Peyer's patch (tissue), 4 donors: ENCODE measurements at places on chromosomes 7 and 10. TPM values are rescaled to one million over a fixed set of nuclear protein-coding genes. Genes with fewer than 3 reads are reported as not detected.
A peak's percentile ranks its signal among the peaks of the same experiment; 100 is the strongest.

Gene C7orf33
- not detected for total RNA-seq

Gene MKI67
- total RNA-seq: 16.8 TPM

DNA sequence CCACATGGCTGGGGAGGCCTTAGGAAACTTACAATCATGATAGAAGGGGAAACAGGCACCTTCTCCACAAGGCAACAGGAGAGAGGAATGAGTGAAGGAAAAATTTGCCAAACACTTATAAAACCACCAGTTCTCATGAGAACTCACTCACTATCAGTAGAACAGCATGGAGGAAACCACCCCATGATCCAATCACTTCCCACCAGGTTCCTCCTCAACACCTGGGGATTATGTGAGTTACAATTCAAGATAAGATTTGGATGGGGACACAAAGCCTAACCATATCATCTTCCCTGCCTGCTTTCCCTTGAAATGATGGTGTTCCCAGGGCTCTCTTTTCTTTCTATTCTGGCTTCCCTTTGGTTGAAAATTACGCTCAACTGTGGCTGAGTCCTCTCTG, 262.7 kb upstream of the HABP2 start:
- no peak for DNase-seq

Gene SPAG6
- not detected for total RNA-seq

Gene CREB5
- total RNA-seq: 0.88 TPM

Gene BLNK
- total RNA-seq: 50.6 TPM

Gene PDK4
- 188 TPM for total RNA-seq

DNA sequence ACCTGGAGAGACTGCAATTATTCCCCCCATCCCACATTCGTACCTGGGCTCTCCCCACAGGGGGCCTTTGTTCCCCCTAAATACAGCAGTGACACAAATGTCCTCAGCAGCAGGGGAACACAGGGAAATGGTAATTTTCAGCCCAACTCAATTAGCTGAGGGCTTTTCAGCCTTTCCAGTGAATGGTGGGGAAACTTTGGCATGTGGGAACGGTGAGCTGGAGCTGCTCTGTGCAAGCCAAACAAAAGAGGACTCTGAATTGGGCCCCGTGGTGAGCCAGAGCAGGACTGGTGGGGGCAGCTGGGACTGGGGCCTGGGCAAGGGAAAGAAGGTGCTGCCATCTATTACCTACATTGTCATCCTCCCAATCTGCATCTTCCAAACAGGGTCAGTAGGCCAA, 51.0 kb downstream of the FBXW4 start:
- DNase-seq: no peak

Gene COBL
- total RNA-seq: 25.6 TPM

Gene TFAM
- 16.5 TPM for total RNA-seq

DNA sequence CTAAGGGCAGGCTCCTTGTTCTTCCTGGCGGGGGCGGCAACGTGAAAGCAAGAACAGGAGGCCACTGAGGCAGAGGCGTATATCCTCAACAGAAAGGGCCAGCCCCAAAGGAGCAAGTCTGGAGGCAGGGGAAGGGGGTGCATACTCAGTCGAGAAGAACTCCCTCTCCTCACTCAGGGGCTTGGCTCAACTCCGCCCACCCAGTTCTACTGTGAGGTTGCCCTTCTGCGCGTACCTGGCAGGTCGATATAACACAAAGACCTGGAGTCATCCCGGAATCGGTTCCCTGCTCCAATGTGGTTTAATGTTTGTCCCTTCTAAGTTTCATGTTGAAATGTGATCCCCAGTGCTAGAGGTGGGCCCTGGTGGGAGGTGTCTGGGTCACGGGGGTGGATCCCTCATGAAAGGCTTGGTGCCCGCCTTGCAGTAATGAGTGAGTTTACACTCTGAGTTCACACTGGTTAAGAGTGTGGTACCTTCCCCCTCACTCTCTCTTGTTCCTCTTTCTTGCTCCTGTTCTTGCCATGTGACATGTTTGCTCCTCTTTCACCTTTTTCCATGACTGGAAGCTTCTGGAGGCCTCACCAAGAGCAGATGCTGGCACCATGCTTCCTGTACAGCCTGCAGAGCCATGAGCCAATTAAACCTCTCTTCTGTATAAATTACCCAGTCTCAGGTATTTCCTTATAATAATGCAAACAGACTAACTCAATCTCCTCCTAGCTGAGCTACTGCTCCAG, 32.6 kb downstream of the GSDME start:
- DNase-seq: peak; percentile 4

DNA sequence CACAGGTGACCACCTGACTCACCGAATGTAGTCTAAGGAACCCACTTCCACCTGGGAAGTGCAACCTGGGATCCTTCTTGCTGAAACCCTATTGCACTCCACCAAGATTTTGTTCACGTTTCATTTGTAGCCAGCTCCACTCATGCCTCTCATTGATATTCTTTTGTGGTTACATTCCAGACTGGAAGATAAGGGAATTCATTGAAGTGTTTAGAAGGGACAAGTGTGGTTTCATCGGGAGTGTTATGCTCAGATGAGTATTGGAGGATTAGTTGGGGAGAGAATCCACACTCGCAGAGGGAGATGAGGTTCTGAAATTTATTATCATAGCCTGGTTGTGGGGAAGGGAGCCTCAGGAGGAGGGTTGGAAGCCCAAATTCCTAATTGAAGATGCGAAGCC, 320.4 kb downstream of the KCNMA1 start:
- DNase-seq: no peak

DNA sequence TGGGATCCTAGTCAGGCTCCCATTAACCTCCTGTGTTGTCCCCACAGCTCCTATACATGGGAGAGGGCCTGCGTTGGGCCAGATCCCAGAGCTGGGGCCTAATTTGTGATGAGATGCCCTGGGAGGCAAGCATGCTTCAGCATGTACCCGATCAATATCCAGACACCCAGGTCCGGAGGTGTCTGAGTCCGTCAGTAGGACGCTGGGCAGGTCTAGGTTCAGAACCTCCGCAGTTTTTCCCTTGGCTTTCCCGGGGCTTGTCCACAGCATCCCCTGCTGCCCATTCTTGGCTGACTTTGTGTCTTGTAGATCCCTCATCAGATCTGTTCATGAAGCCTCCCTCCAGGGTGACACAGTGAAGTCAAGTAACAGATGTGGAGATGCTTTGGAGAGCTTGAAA, 32.7 kb upstream of the RBAK start:
- no peak for DNase-seq

Gene PWWP2B
- 17.1 TPM for total RNA-seq

GRCh38 chr10:107141524-107142061, 22.9 kb downstream of the SORCS1 start:
- no peak for DNase-seq

GRCh38 chr10:74956555-74957111, 130.2 kb downstream of the KAT6B start:
- no peak for DNase-seq

GRCh38 chr10:130708465-130709070, 572.4 kb downstream of the GLRX3 start:
- DNase-seq: no peak

Gene GBX1
- total RNA-seq: not detected

Gene MSS51
- 7.5 TPM for total RNA-seq

Gene IKZF1
- 25.3 TPM for total RNA-seq

Gene SMNDC1
- 40.4 TPM for total RNA-seq

Gene GIMAP5
- 47.0 TPM for total RNA-seq

DNA sequence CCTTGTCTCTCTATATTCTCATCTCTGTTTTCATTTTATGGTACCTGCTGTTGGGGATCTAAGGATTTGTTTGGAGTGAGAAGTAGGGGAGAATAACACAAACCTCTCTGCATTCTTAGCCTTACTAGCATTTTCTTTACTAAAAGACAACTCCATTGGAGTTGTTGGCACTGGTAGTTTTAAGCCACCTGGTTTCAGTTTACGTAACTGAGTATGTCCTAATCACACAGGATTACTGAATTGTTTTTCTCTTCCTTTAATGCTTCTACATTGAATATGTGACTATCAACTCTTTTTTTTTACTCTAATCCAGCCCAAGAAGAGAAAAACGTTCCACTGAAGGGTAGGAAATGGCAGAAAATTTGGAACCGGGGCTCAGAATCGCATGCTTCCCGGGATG, 30.0 kb upstream of the TRIL start:
- no peak for DNase-seq

Gene FGFBP3
- total RNA-seq: not detected

Gene KLLN
- total RNA-seq: 0.40 TPM

Gene ENTPD1
- total RNA-seq: 17.0 TPM

GRCh38 chr10:17128261-17128660, 1.4 kb downstream of the CUBN start:
- DNase-seq: no peak

Gene GALNT11
- 34.0 TPM for total RNA-seq

Gene VGF
- total RNA-seq: 0.94 TPM

DNA sequence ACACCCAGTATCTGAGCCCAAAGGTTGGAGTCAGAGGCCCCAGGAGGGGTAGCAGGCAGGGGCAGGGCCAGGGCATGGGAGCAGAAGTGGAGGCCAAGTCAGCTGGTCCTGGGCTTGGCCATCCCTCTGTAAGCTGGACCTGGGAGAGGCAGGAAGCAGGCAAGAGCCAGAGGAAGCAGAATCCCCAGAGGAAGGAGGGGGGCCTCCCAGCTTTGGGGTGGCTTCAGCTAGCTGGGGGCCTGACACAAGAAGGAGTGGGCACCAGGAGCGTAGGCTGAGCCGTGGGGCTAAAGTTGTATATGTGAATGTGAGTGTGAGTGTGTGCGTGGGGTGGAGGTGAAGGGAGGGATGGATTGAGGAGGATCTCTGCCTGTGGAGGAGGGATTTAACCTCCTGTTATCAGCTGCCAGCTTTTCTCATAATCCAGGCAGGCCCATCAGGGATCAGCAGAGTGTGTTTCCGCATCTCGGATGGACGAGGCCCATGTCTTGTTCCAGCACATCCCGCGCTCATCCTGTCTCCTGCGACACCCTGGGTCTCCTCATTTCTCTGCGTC, 54.0 kb downstream of the NEURL1 start:
- DNase-seq: peak; percentile 36

DNA sequence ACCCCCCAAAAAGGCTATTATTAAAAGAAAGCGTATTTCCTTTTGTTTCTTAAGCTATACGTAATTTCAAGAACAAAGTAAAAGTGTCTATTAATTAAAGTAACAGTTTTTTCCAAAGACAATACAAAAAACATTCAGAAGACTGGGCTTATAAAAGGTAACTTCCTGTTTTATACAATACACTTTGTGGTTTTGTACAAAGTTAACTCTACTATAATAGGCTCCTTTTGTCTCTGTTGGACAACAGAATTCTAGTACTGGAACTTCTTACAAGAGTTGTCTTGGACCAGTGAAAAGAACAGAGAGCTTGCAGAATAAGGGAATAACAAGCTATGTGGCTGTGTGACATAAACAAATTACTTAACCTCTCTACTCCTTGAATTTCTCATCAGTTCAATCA, 21.5 kb downstream of the SFMBT2 start:
- DNase-seq: no peak

DNA sequence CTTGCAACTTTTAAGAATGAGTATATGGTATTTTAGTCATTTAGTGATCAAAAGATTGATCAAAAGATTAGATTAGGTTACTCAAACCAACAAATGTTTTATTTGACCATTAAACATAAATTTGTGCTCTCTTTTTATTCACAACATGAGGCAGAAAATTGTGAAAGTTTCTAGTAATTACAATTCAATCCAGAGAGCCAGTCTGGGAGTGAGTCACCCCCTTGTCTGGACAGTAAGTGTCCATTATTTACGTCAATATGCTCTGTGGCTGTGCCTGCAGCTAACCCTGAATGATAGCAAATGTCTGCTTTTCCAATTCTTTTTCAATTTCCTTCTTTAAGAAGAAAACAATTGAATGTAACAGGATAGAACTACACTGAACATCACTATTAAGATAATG, 27.9 kb downstream of the GNG11 start:
- DNase-seq: no peak

GRCh38 chr10:80104066-80104926, 25.8 kb downstream of the TMEM254 start:
- DNase-seq: no peak

Gene ASB13
- total RNA-seq: 60.5 TPM

Gene ADCY1
- total RNA-seq: 0.18 TPM

- DNase-seq: no peak
Observed at GRCh38 chr10:131514454-131514853, 202.9 kb upstream of the TCERG1L start.

DNA sequence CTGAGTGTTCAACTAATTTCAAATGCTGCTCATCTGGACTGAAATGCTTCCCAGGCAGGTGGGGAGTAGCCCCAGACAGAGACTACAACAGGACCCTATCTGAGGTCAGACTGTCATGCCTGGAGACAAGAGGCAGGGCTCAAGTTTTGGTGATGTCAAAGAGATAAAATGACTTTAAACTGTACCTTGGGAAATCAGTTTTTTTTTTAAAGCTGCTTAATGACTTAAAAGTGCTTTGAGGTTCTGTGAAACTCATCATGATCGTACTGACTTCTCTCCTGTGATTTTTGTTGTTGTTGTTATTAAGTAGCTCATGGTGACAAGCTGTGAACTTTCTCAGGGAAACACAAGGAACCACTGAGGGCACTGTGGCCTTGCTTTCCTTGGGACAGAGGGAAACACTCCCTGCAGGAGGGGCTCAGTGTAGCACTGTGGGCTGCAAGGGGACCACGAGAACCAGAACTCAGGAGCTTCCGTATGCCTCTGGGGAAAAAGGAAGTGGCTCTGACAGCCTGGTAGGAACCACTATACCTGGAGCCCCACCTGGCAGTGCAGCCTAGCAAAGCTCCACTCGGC, 9.5 kb downstream of the HIPK2 start:
- DNase-seq: no peak

- DNase-seq: peak; percentile 45
Observed at GRCh38 chr7:155797262-155798250, 14.7 kb downstream of the SHH start.

Gene ASB15
- total RNA-seq: not detected

- DNase-seq: no peak
Observed at GRCh38 chr10:42976351-42977031, 100.4 kb upstream of the RET start.

Gene PTF1A
- not detected for total RNA-seq

GRCh38 chr7:1810521-1810920, 140.4 kb downstream of the ELFN1 start:
- no peak for DNase-seq

DNA sequence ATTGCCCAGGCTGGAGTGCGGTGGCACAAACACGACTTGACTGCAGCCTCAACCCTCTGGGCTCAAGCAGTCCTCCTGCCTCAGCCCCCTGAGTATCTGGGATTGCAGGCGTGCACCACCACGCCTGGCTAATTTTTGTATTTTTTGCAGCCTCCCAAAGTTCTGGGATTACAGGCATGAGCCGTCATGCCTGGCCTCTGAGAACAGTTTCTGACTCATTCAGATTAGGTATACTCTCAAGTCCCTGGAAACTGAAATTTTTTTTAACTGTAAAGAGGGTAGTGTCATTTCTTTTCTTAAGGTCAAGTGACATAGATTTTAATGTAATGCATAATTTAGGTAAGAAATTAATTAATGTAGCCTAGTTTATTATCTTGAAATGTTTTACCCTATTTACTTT, 104.7 kb downstream of the SEPTIN7 start:
- DNase-seq: no peak
